Stimulated activated CD8-positive, alpha-beta memory T cell treated with anti-CD3 and anti-CD28 coated beads, Interleukin-7, amount 100 ng/mL, for 1 hour (primary cell): ENCODE measurements at places on chromosomes 1 and 21.

DNA sequence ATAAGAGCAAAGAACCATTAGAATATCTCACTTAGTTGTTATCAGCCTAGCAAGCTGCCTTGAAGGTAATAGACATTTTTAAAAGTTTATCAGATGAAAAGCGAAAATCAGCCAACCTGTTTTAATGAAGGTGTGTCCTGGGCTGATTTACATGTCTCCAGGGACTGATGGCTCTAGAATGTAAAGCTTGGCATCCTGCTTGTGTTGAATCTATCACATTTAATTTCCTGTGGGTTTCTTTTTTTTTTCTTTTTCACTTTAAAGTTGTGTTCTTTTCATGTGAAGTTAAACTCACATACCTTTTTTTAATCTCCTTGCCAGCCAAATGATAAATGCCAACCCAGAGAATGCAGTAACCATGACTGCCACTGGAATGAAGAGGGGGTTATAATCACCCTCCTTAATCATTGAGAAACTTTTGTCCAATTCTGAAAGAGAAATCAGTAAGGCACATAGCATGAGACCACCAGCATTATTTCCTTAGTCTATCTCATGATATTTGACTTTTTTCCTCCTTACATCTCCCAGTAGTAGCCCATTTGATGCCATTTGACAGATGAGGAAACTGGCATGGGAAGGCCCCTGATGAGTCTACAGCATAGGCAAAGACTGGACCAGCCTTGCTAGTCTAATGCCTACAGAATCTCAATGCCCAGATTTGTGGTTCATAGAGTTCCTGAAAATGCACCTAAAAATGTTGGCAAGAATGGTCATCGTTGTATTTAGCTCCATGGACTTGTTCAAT is 10.0 kb downstream of the SELL start:
- no peak for DNase-seq

GRCh38 chr1:80666073-80666472 is 1134.7 kb upstream of the ADGRL2 start:
- no peak for DNase-seq

- no peak for DNase-seq
Measured at GRCh38 chr1:243513726-243514491, 258.1 kb downstream of the SDCCAG8 start.

GRCh38 chr1:177133977-177134538 is 30.5 kb downstream of the ASTN1 start:
- DNase-seq, result no peak

GRCh38 chr1:242456726-242457269 is 67.7 kb downstream of the PLD5 start:
- DNase-seq, result no peak

DNA sequence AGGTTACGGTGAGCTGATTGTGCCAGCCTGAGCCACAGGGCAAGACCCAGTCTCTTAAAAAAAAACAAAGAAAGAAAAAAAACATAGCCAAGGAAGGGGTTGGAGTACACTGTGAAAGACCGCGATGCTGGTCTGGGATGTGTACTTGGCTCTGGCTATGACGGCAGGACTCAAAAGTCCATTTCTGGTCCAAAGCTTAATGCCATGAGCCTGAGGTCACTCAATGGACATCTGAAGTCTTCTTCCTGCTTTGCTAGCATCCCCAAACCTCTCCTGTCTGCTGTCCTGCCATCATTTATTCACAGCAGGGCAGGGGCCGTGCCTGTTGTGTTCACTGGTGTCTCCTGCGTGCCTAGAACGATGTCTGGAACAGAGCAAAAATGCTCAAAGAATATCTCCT is 1.5 kb upstream of the ARHGEF10L start:
- DNase-seq, result no peak

GRCh38 chr1:165842671-165843129 is 15.3 kb downstream of the UCK2 start:
- no peak for DNase-seq

DNA sequence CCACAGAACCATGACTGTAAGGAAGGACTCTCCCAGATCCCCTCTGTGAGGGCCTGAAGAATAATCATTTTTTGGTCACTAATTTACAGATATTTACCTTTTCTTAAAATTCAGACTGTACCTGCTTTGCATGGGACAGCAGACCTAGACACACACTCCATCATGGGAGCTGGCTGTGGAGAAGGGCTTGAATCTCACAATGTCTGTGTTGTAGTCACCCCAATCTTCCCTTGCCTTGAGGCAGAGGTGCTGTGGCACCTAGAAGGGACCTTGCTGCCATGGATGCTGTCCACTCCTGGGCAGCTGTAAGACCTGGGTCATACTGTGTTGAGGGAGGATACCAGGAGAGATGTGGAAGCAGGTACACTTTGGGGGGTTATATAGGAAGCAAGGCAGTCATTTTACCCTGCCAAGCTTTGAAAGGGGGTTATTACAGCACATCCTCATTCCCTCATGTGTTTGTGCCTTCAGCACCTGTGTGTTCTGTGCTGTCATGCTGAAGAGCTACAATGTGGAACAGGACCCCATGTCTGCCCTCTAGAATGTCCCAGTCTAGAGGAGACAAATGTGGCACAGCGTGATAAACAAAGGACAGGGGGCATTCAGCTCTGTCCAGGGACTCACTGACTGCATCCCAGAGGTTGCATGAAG is 27.1 kb downstream of the TRAF5 start:
- no peak for DNase-seq

DNA sequence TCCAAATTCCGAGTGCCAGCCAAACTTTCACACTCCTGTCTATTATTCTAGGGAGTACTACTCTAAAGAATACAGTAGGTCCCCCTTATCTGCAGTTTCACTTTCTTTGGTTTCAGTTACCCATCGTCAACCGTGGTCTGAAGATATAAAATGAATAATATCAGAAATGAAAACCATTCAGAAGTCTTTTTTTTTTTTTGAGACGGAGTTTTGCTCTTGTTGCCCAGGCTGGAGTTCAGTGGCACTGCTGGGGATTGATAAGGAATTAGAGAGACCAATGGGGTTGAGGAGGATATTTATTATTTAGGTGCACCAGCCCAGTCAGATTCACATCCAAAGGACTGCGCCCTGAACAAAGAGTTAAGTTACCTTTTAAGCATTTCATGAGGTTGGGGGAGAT is 52.9 kb upstream of the SRSF10 start:
- DNase-seq, result no peak

DNA sequence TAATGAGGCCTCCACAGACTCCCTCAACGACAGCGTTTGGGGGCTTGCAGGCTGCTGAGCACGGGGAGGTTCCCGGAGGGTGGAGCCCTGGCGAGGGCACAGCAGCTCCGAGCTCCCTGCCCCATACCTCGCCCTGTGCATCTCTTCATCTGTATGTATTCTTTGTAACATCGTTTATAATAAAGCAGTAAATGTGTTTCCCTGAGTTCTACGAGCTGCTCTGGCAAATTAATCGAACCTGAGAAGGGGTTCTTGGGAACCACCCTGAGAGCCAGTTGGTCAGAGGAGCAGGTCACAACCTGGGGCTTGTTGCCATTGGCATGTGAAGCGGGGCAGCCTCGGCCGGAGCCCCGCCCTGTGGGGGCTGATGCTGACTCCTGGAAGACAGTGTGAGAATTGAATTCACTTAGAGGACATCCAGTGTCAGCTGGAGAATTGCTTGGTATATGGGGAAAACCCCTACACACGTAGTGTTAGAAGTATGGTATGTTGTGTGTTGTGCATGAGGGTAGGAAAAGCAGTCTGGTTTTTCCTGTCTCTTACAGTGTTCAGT is 11.5 kb downstream of the SLC37A1 start:
- DNase-seq, result no peak
